Neuronal stem cell (in vitro differentiated cells): ENCODE measurements at places on chromosomes 2 and 18.

DNA sequence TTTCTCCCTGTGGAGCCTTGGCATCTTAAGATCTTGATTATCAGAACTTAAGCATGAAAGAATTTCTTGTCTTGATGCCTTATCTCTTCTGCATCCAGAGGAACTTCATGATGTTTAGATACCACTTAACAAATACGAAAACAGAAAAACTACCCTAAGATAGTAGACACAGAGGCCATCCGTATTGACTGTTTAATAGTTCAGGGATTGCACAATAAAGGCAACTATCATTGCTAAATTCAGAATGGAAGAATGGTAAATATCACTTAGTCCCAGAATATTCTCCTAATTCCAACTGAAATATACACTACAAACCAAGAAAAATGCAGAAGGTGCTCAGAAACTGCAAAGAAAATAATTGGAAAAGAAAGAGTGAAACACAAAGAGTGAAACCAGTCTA, 214.6 kb upstream of the VWC2L start:
- DNase-seq: no peak

GRCh38 chr2:60498816-60499429, 54.5 kb downstream of the BCL11A start:
- no peak for DNase-seq

DNA sequence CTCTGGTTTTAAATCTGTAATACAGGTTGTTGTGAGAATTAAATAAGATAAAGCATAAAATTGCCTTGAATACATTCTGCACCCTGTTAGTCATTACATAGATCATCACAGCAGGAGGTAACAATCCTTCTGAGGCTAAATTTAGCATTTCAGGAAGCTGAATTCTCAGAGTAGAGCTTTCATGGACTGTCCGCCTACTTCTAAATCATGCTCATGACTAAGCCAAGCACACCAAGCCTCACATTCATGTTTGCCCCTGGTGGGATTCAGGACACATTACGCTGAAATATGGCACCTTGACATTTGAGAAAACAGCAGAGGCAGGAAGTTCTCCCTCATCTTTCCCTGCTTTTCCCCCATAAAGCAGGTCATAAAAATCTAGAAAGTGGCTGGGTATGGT, 16.6 kb upstream of the PIK3C3 start:
- DNase-seq: no peak

DNA sequence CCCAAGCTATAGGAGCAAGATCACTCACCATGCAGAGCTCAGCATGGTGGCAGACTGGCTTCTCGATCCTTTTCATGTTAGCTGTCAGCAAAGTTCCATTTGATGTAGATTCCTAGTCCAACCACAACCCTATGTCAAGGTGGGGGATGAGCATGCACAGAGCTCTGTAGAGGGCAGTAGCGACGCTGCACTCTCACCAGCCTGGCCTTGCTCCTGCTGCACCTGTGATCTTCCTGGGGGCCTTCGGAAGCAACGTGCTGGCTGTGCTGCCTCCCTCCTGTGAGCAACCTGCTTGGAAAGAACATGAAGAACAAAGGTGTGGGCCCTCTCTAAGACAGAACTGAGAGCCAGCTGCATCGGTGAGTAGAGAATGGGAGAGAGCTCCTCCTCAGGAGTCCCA, 479.4 kb upstream of the MYT1L start:
- DNase-seq: no peak

GRCh38 chr2:144518748-144519596, 947 bp downstream of the ZEB2 start:
- DNase-seq: no peak

- DNase-seq: no peak
Observed at GRCh38 chr2:49286045-49286444, 131.7 kb upstream of the FSHR start.

DNA sequence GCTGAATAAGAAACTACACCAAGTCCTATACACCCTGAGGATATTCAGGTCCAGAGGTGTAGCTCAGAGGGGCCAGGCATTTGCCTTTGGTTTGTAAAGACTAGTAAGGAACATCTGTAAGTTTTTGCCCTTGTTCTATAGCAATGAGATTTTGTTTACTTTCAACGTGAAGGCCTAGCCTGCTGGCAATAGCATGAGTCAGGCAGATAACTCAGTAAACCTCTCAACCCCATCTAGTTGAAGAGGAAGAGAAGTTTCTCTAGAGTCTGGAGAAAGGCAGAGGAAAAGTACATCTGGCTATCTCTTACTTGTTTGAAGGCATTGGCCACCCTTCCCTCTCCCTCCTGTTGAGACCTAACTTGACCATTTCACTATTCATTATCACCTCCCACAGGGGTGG, 70.3 kb upstream of the ZNF521 start:
- no peak for DNase-seq

GRCh38 chr2:111620281-111620680, 263.7 kb downstream of the ANAPC1 start:
- no peak for DNase-seq

DNA sequence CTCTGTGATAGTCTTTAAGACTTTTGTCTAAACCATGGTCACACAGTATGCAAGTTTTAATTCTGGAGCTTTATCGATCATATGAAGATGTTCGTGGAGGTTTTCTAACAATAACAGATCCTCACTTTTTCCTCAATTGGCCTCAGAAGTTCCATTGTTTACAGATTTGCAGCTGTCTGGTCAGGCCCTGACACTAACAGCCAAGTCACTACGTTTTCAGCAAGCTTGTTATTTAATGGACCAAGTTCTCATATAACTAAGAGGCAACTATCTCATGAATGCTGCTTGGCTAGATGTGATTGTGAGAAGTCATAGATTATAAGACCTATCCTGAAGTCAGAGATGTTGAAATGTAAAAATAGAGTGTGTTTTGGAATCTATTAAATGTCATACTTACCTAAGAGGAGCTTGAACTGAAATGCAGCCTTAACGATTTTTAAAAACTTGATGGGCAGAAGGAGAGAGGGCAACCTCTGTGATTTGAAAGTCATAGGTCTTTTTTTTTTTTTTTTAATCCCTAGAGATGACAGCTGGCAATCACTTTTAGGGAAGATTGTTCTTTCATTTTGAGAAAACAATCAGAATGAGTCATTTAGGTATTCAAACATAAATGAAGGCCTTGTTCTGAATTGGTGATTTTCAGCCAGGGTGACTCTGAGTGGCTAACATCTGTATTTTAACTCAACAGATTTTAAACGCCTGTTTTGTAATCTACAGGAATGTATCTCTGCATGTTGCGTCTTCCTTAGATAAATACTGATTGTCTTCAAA, 48.4 kb upstream of the NEMP2 start:
- DNase-seq: no peak

DNA sequence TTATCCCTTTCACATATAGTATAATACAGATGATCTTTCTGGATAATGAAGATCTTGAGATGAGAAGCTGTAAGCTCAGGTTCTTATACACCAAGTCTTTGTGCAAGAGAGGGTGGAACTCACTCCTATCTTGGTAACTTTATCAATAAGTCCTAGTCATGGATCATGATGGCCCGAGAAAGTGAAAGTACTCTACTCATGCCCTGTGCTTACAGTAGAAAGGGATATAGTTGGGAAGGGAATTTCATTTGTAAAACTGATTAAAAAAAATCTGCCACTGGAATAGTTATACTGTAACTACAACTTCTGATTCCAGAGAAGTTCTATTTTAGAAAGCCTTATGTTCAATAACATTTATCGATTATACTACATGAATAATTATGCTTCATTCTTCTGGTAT, 51.8 kb downstream of the MYO3B start:
- DNase-seq: no peak

DNA sequence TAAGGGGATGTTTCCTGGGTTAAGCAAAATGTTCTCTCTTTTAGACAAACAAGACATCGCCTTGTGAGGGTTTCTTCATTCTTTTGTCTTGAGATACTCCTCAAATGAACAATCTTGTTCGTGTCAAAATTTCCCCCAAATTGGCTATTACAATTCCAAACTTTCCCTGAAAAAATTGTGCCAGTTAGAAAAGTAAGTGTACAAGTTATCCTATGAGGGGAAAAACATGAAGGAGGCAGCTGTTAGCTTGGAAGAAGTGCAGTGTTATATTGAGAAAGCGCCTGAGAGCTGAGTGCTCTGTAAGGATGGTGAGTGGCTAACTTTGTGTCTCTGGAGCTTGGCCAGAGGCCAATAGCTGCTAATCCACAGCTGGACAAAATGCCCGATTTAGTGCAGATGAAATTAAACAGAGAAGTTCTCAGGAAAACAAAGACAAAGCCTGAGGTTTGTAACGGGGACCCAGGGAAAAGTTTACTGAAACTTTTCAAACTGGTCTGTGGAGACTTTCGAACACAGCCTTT, 14.1 kb upstream of the PLEKHH2 start:
- no peak for DNase-seq
